ENCODE measurements at places on chromosomes 2 and 18. TPM values are rescaled to one million over a fixed set of nuclear protein-coding genes. Genes with fewer than 3 reads are reported as not detected.

DNA sequence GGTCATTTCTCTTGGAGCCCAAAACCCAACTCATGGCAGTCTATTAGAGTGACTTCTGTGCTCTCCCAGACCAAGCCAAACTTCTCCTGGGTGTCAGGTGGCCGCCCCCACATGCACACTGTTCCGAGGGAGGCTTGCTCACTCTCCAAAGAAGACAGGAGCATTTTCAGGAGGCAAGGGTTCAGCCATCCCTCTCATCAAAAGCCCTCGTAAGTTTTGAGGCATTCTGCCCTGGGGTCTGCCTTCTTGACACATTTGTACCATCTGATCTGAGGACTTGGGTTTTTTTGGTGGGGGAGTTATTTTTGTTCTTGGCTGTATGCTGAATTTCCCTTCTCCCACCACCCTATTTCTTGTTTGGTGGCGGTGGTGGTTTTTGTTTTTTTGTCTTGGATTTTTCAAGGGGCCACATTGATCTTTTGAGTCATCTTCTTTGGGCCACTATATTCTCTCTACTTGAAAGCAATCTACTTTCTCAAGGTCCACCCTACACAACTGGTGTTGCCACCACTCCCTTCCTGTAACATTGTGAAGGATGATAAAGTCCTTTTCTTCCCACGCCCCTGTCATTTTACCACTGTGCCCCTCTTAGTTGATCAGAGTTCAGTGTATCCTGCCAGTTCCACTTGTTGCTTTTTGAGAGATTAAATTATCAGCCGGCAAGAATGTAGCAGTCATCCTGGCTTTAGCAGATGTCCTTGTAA is 255.8 kb downstream of the CYP26B1 start:
- no peak overlapping the region for H3K4me3 ChIP-seq
- H3K36me3 ChIP-seq: no peaks in the 10 kb centered on the region
- no peak for DNase-seq
- peaks cover 5% of the 10 kb centered on the region for H3K27me3 ChIP-seq
- H3K4me1 ChIP-seq: no peaks in the 10 kb centered on the region
- no peak overlapping the region for H3K27ac ChIP-seq

The SCN3A gene
- not detected for total RNA-seq

GRCh38 chr18:76463358-76463757 is 31.7 kb downstream of the ZNF516 start:
- H3K4me3 ChIP-seq: no peak overlapping the region
- no peak overlapping the region for H3K27ac ChIP-seq
- no peak for DNase-seq
- H3K4me1 ChIP-seq: peaks cover 18% of the 10 kb centered on the region
- no peaks in the 10 kb centered on the region for H3K27me3 ChIP-seq

The FAM228A gene
- 0.25 TPM for total RNA-seq

The SLC5A7 gene
- not detected for total RNA-seq

- no peak overlapping the region for H3K27ac ChIP-seq
- no peak overlapping the region for H3K4me3 ChIP-seq
- no peaks in the 10 kb centered on the region for H3K27me3 ChIP-seq
- H3K4me1 ChIP-seq: peaks cover 3% of the 10 kb centered on the region
- DNase-seq: no peak
These were observed 19.4 kb downstream of the KCNIP3 start for GRCh38 chr2:95316466-95317122.

GRCh38 chr18:23115683-23116096 is 19.6 kb upstream of the CABLES1 start:
- H3K36me3 ChIP-seq: no peaks in the 10 kb centered on the region
- H3K4me1 ChIP-seq: peaks cover 15% of the 10 kb centered on the region
- no peak overlapping the region for H3K27ac ChIP-seq
- H3K4me3 ChIP-seq: no peak overlapping the region
- no peak for DNase-seq
- H3K27me3 ChIP-seq: peaks cover 10% of the 10 kb centered on the region

GRCh38 chr18:24071779-24072178 is 57.2 kb downstream of the TTC39C start:
- H3K27me3 ChIP-seq: no peaks in the 10 kb centered on the region
- no peak overlapping the region for H3K27ac ChIP-seq
- DNase-seq: no peak
- peaks cover 5% of the 10 kb centered on the region for H3K4me1 ChIP-seq
- H3K36me3 ChIP-seq: peaks cover 28% of the 10 kb centered on the region
- H3K4me3 ChIP-seq: no peak overlapping the region

All from WTC11 (cell line).